Kidney tubule cell (primary cell): ENCODE measurements at places on chromosomes 12 and 14.
A peak's percentile ranks its signal among the peaks of the same experiment; 100 is the strongest.

DNA sequence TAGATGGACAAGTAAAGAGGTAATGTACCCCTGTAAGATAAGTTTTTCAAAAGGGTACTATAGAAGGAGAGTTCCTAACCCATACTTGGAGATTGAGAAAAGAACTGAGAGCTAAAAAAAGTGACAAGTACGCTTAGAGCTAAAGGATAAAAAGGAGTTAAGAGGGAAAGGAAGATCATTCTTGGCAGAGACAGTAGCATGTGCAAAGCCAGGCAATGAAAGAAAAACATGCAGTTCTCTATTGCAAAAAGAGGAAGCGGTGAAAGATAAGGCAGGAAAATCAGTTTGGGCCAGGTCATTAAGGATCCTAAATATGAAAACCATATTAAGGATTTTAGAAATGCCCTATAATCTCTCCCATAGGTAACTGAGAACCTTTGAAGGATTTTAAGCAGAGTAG, 500.4 kb upstream of the GARIN6 start:
- DNase-seq, result no peak

DNA sequence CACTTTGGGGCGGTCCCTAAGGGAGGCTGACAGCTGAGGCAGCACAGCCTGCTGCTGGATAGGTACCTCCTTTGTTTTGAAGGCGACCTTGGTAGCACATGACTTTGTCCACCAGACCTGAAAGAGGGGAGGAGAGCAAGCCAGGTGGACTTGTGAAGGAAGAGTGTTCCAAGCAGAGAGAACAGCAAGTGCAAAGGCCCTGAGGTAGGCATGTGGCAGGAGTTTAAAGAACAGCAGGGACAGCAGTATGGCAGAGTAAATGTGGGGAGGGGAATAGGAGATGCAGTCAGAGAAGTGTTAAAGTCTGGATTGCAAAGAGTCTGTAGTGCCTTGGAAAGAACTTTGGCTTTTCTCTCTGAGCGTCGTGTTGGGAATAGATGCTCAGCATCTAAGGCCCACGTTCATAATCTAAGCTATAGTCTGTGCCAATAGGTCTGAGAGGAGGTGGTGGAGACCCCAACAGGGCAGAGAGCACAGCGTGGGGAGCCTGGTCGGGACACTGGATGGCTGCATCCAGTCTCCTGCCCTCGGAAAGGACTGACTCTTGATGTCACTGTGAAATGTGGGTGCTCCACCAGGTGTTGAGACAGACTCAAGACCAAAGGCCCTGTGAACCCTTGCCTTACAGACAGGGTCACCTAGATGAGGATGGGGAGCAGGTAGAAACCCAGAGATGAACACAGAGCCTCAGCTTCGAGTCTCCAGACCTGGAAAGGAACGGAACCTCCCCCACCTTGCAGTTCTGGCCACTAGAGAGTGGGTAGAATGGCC, 242.1 kb upstream of the PWP1 start:
- no peak for DNase-seq

DNA sequence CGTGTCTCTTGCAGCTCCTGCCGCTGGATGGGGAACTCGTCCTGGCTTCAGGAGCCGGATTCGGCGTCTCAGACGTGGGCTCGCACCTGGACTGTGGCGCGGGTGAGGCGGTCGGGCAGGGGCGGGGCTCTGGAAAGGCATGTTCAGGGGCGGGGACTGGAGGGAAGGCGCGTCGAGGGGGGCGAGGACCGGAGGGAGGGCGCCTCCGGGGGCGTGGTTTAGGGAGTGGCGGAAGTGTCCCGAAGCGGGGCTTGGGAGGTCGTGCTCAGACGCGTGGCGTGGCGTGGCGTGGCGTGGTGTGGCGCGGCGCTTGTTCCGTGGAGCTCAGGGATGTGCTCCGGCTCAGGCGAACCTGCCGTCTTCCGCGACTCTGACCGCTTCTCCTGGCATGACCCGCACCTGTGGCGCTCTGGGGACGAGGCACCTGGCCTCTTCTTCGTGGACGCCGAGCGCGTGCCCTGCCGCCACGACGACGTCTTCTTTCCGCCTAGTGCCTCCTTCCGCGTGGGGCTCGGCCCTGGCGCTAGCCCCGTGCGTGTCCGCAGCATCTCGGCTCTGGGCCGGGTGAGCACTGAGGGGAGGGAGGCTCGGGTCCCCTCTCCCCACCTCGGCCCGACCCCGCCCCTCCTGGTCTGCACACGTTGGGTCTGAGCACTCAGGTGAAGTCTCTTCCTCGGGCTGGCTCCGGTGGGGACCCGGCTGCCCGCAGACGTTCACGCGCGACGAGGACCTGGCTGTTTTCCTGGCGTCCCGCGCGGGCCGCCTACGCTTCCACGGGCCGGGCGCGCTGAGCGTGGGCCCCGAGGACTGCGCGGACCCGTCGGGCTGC, 6.2 kb downstream of the AMN start:
- DNase-seq, result peak; percentile 58

- DNase-seq, result peak; percentile 15
Measured at GRCh38 chr12:15118955-15119354, 102.3 kb downstream of the RERG start.

DNA sequence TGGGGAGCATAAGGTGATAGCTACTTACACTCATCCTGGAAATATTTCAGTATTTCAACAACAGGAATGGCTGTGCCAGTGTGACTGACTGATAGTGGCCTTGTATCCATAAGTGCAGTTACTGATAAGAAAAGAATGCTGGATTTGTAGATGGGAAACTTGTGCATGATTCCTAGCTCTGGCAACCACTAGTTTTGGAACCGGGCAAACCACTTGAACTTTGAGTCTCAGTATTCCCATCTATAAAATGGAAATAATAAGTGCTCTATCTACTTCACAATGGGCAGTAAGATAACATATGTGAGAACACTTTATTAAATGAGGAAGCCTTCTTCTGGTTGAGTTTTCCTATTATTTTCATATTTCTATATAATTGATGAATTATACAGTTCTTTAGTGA, 77.2 kb downstream of the TPH2 start:
- DNase-seq, result no peak

GRCh38 chr14:65258391-65258790, 154.1 kb upstream of the FUT8 start:
- peak; percentile 83 for DNase-seq

- no peak for DNase-seq
Measured at GRCh38 chr14:105283899-105284298, 16.9 kb downstream of the BRF1 start.

DNA sequence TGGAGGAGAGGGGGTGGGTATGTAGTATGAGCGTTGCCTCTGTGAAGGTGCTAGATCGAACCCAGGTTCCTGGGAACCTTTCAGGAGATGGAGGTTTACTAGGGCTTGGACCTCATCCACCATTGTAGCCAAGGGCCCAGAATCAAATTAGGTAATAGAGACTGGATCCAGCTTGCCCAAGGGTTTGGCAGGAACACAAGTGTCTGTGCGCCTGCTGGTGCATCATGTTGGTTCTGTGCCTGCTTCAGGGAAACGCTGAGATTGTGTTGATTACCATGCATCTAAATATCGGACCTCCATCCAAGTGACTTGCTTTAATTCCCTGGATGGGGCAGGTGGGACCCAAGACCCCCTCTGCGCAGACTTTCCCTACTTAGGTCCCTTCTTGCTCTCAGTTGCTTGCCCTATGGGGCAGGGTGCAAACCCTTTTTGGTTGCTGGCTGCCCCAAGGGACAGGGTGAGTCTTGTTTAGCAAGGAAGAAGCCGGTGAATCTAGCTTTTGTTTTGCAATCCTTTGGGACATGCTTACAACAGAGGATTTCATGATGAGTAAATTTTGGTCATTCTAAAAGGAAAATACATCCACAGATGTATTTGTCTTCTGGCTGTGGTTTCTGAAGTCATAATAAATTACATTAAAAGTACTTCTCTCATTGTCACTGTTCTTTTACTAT, 189.8 kb upstream of the PRICKLE1 start:
- DNase-seq, result no peak

- DNase-seq, result no peak
Measured at GRCh38 chr14:91780452-91780851, 48.6 kb upstream of the CATSPERB start.

GRCh38 chr14:57479197-57479596, 14.5 kb downstream of the CCDC198 start:
- DNase-seq, result no peak

DNA sequence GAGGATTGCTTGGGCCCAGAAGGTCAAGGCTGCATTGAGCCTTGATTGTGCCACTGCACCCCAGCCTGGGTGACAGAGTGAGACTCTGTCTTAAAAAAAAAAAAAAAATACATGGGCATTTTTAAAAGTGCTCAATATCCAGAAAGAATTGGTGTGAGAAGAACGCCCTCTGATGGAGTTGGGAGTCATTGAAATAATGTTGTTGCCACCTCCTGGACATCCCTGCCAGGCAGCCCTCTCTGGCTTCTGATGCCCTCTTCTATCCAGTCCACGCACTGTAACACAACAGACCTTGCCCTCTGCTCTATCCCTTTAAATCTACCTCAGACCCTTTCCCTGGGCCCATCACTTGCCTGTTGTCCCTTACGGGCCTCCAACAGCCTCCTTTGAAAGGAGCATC, 4.9 kb downstream of the PTGDR start:
- no peak for DNase-seq
